HS-27A (cell line): ENCODE measurements at places on chromosomes 6 and 20.

GRCh38 chr6:63307581-63308246, 12.1 kb downstream of the LGSN start:
- peak; percentile 2 for DNase-seq

- DNase-seq: no peak
Observed at GRCh38 chr6:163308629-163309440, 105.7 kb upstream of the QKI start.

GRCh38 chr20:21739161-21739560, 33.7 kb downstream of the PAX1 start:
- no peak for DNase-seq

DNA sequence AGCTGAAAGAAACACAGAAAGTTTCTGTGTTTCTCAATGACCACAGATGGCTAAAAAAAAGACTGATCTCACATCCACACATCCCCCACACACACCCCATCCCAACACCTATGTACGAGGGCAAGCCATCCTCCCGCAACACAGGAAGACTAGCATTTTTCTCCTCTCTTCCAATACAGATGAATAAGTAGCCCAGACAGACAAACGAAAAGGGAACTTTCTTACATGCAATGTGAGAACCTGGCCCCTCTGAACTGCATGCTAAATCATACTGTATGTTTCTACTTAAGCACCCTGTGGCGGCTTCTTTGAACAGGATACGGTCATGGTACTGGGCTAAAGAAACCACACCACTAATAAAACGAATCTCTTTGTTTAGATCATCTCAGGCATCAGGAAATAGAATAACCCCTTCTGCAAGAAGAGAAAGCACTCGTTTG, 116.2 kb downstream of the GMDS start:
- DNase-seq: no peak

GRCh38 chr20:8398263-8399051, 266.4 kb downstream of the PLCB1 start:
- DNase-seq: no peak
